ENCODE measurements at places on chromosomes 3 and 15.

GRCh38 chr3:61237858-61238257 lies 13.4 kb downstream of the FHIT start:
- no peak for DNase-seq

- no peak for DNase-seq
Measured at GRCh38 chr15:99167201-99167600, 62.3 kb downstream of the SYNM start.

GRCh38 chr3:129058441-129059200 lies 2.0 kb upstream of the GP9 start:
- DNase-seq: peak; percentile 20

- DNase-seq: no peak
Measured at GRCh38 chr15:85125056-85125661, 143.5 kb downstream of the PDE8A start.

GRCh38 chr3:136380530-136380929 lies 130.4 kb downstream of the PCCB start:
- DNase-seq: no peak

GRCh38 chr3:179067839-179068238 lies 3.8 kb downstream of the ZMAT3 start:
- DNase-seq: no peak

DNA sequence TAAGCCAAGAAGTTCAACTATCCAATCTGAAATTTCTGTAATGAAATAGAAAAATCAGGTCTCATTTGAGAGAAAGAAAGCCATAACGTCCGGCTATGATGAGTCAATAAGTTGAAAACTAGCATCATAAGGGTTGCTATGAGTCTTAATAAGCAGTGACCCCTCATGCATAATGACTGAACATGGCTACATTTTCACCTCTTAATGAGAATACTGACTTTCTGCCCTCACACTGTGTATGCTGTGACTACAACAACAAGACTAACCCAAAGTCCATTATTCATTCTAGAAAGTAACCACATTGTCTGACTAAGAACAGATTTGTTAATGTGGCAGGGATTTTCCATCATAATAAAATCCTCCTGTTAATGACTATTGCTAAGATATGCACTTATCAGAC lies 884.0 kb upstream of the CADM2 start:
- no peak for DNase-seq

DNA sequence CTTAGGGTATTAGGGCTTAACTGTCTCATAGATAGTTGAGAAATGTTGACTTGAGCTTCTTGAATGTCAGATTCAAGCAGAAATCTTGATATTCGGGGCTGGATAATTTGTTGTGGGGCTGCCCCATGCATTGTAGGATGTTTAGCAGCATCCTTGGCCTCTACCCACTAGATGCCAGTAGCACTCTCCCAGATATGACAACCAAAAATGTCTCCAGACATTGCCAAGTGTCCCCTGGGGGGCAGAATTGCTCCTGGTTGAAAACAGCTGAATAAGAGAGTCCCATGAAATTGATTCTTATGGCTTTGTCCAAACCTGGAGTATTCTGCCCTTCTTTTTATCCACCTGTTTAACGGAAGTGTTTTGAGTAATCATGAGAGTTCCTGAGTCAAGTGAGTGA lies 15.9 kb upstream of the LCMT2 start:
- no peak for DNase-seq

DNA sequence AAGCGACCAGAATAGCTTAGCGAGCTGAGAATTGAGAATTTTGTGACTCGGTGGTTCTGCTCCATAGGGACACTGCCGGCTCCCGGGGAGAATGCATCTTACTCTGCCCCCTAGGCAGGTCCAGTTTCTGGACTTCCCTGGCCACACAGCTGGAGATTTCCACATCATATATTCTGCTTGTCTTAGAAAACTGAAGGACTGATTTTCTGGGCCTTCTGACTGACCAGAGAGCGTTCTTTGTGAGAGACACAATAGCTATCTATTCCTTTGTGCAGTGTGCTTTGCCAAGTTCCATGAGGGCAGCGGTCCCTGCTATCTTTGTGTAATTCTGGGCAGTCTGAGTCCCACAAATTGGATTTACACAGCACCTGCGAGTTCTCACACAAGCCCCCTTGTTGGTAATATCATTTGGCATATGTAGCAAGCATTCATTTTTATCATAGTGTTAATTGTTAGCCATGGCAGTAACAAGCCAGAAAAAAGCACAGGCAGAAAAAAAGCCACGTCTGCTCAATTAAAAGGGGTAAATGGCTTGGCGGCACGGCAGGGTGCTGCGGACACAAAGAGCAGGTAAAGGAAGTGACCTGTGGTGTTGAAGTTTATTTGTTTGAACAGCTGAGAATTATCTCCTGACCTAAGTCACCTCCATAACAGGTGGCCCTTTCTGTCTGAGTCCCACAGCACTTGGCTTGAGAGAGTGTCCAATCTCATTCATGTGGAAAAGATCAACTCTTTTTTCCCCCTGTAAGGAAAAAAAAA lies 688.7 kb downstream of the TUSC7 start:
- DNase-seq: no peak

- no peak for DNase-seq
Measured at GRCh38 chr3:107682580-107682979, 159.8 kb downstream of the BBX start.

GRCh38 chr3:42926310-42926709 lies 20.4 kb downstream of the ZNF662 start:
- DNase-seq: no peak

DNA sequence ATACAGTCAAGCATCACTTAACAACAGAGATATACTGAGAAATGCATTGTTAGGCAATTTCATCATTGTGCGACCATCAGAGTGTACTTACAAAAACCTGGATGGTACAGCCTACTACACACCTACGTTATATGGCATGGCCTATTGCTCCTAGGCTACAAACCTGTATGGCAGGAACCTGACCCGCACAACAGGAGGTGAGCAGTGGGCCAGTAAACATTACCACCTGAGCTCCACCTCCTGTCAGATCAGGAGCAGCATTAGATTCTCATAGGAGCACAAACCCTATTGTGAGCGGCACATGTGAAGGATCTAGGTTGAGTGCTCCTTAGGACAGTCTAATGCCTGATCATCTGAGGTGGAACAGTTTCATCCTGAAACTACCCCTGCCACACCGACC lies 89.7 kb downstream of the SCAPER start:
- no peak for DNase-seq

Measured in NCI-H1048 (cell line).